ENCODE measurements at places on chromosomes 2 and 18.

- no peak for DNase-seq
Observed at GRCh38 chr18:34780856-34781255, 70.8 kb downstream of the DTNA start.

DNA sequence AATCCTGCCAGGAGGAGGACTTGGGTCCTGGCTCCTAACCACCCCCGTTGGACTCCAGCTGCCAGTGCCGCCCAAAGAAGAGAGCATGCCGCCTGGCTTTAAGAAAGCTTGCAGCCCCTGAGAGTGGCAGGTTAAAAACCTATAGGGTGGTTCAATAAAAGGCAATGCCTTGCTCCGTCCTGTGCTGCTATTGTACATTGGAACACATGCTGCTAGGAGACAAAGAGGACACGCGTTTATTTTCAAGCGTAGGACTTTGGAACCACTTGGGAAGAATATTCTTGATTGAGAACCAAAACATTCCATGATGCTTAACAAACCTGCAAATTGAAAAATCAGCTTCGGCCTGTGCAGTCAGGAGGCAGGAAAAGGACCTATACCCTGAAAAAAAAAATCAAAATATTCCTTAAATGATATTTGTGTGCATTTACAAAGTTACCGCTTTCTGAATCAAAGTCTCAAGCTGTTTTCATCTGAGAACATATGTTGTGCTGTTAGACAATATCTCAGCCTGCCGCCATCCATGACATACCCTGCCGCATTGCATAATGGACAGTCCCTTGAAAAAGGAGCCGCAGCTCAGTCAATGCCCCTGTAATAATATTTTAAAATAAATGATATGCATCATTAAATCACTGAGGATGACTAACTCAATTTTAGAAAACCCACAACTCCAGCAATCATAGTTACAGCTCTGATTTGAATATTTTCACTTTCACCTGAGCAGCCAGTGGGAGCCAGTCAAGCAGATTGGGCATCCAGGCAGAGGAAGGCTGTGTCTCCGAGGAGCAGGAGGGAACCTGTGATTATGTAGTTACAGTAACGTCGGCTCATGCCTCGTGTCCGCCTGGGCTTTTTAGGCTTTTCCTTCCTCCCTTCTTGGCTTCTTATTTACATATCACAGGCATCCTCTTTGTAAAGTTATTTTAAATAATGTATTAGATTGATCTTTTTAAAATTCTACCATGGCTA is 805.6 kb upstream of the FANCL start:
- no peak for DNase-seq

GRCh38 chr2:240418311-240418710 is 17.2 kb upstream of the GPC1 start:
- DNase-seq = no peak

DNA sequence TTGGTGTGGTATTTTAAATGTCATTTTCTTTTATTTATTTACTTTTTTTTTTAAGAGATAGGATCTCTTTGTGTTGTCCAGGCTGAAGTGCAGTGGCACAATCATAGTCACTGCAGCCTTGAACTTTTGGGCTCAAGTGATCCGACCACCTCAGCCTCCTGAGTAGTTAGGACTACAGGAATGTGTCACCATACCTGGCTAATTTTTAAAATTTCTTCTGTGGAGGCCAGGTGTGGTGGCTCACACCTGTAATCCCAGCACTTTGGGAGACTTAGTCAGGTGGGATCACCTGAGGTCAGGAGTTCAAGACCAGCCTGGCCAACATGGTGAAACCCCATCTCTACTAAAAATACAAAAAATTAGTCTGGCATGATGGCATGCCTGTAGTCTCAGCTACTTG is 33.5 kb upstream of the ZNF512 start:
- DNase-seq = no peak

All from BE2C (cell line).